ENCODE measurements at places on chromosomes 2 and 18.

- peak; percentile 54 for DNase-seq
Observed at GRCh38 chr2:196783431-196784094, 15.9 kb downstream of the GTF3C3 start.

- DNase-seq, result no peak
Observed at GRCh38 chr18:58662118-58662517, 9.1 kb upstream of the MALT1 start.

DNA sequence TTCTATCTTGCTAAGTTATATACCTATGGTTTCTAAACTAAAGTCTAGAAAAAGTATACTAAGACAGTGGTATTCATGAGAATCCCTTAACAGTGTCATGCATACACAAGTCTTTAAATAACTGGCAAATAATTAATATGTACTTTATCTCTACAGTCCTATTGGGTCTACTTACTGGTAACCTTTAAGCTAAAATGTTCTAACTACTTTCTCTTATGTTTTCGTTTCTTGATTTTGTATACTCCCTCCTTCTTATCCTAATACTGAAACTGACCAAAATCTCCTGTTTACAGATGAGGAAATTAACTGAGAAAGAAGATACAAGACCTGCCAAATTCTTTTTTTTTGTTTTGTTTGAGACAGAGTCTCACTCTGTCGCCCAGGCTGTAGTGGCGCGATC, 74.6 kb downstream of the CCDC88A start:
- DNase-seq, result no peak

GRCh38 chr2:46362667-46363012, 65.4 kb downstream of the EPAS1 start:
- DNase-seq, result no peak

DNA sequence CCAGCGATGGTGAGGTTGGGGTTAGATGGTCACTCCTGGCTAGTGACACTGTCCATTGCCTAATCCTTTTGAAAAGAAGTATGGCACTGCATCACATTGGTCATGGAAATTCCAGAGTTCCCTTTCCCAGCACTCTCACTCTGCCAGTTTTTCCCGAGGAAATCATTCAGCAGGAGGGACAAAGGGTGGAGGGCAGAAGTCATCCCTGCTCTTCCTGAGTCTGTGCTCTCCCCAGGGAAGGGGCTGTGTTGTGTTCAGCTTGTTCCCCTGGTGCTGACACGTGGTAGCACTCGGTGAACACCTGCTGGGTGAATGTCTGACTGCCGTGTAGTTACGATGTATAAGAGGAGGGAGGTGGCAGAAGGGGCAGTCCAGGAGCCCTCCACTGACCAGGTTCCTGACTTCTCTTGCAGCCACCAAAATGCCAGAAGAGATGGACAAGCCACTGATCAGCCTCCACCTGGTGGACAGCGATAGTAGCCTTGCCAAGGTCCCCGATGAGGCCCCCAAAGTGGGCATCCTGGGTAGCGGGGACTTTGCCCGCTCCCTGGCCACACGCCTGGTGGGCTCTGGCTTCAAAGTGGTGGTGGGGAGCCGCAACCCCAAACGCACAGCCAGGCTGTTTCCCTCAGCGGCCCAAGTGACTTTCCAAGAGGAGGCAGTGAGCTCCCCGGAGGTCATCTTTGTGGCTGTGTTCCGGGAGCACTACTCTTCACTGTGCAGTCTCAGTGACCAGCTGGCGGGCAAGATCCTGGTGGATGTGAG, 21.6 kb downstream of the STEAP3 start:
- no peak for DNase-seq

- peak; percentile 43 for DNase-seq
Observed at GRCh38 chr2:29273004-29273684, 157.9 kb downstream of the CLIP4 start.

DNA sequence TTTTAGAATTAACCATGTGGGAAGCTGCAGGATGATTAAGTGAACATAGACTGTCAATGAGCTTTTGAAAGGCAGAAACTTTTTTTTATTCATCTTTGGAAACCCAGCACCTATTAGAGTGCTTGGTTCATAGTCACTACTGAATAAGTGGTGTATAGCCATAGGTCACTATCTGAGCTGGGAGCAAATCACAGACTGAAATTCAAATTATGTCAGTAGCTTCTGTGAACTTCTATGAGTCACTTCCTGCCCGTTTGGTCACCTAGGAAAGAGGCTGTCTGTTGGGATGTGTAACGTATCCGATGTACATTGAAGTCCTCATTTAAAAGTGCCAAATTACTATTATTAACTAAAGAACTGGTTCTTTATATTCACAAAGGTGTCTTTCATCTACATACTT, 20.5 kb upstream of the SLC40A1 start:
- peak; percentile 11 for DNase-seq

- no peak for DNase-seq
Observed at GRCh38 chr2:105621038-105621437, 123.7 kb upstream of the NCK2 start.

DNA sequence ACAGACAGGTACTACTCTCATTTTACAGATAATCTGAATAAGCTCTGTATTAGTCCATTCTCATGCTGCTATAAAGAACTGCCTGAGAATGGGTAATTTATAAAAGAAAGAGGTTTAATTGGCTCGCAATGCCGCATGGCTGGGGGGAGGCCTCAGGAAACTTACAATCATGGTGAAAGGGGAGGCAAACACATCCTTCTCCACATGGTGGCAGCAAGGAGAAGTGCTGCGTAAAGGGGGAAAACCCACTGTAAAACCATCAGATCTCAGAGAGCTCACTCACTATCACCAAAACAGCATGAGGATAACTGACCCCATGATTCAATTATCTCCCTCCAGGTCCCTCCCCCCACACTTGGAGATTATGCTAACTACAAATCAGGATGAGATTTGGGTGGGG, 254.4 kb downstream of the KCNE4 start:
- DNase-seq, result peak; percentile 42

DNA sequence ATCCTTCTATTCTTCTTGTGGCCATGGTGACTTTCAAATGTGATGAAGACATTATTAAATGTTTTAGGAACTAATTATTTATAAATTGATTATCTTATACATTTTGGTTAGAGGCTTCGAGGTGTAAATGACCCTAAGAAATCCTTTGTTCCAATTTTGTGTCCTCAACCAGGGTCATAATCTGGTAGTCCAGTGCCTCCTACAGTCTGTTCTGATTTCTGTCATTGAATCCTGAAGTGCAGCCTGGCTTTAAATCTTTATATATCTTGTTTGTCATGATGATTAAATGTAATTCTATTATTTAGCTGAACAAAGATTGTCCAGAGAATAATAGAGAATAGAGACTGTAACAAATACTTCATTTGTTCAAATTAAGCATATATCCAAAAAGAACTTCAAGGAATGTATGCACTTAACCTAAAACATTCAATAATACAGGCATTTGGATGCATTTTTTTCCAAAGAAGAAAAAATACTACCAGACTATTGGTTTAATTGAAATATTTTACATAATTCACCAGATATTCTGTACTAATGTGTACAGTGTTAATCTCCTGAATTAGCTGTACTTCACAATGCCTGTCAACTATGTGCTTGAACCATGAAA, 89.8 kb downstream of the PRPF40A start:
- peak; percentile 39 for DNase-seq

- DNase-seq, result no peak
Observed at GRCh38 chr2:44598330-44599119, 236.8 kb downstream of the CAMKMT start.

DNA sequence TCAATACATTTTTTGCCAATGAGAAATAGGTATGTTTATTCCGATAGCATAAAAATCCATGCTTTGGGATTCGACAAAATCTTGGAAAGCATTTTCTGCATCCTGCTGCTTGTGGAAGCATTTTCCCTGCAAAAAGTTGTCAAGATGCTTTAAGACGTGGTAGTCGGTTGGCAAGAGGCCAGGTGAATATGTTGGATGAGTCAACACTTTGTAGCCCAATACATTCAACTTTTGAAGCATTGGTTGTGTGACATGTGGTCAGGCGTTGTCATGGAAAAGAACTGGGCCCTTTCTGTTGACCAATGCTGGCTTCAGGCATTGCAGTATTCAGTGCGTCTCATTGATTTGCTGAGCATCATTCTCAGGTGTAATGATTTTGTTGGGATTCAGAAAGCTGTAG, 764.5 kb downstream of the TRIB2 start:
- peak; percentile 75 for DNase-seq

GRCh38 chr2:238457927-238458324, 31.2 kb downstream of the ASB1 start:
- no peak for DNase-seq

DNA sequence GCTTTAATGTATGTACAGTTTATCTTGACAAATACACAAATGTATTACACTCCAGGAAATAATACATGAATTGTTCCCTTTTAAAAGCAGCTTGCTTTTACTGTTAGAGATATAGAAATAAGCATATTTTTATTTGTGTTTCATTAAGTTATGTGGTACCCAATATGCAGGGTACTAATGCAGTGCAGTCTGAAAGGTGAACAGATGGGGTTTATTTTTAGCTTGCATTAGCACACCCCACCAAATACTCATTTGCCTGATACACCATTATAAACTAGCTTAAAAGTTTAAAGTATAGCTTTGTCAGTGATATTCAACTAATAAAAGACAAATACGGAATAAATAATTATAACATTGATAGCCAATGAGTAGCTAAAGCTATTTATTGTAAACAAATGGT, 394.7 kb upstream of the ZNF804A start:
- DNase-seq, result no peak

GRCh38 chr2:228597032-228597431, 415.5 kb upstream of the SPHKAP start:
- DNase-seq, result no peak

- no peak for DNase-seq
Observed at GRCh38 chr2:68505603-68506159, 38.3 kb downstream of the APLF start.

DNA sequence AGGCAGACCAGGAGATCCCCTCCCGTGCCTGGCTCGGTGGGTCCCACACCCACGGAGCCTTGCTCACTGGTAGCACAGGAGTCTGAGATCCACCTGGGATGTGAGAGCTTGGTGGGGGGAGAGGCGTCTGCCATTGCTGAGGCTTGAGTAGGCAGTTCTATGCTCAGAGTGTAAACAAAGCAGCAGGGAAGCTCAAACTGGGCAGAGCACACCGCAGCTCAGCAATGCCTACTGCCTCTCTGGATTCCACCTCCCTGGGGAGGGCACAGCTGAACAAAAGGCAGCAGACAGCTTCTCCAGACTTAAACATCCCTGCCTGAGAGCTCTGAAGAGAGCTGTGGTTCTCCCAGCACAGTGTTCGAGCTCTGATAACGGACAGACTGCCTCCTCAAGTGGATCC, 85.1 kb downstream of the UGP2 start:
- no peak for DNase-seq

GRCh38 chr2:190627448-190628412, 21.2 kb upstream of the NAB1 start:
- no peak for DNase-seq

- no peak for DNase-seq
Observed at GRCh38 chr2:240967681-240968621, 30.5 kb upstream of the SNED1 start.

DNA sequence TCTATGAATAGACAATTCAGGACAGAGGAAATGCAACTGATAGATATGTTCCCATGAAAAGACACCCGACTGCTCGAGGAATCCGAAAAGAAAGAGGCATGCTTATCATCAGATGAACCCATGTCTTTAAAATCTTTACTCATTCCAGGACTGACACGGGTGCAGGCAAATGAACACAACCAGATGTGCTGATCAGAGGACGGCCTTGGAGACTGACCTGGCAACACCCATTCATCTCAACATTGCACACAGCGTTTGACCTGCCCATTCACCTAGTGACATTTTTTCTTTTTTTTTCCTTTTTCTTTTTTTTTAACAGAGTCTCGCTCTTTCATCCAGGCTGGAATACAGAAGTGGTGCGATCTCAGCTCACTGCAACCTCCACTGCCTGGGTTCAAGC, 377.5 kb downstream of the EIPR1 start:
- DNase-seq, result no peak

- DNase-seq, result no peak
Observed at GRCh38 chr2:48566592-48567310, 36.8 kb downstream of the STON1 start.

DNA sequence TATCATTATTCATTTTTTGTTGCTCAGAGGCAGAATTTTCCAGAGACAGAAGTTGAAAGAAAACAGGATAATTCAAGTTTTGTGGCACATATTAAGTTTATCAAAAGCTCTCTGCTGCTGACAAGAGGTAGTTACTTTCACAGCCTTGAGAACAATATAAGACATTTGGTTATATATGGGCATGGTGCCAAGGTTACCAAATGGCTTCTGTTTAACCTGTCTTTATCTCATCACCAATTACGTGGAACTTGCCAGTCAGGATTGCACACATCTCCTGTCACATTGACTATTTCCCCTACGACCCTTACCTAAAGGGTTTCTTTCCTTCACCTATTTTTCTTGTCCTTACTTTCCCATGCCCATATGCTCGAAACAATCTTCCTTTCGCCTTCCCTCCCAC, 35.9 kb downstream of the KLF7 start:
- peak; percentile 25 for DNase-seq

DNA sequence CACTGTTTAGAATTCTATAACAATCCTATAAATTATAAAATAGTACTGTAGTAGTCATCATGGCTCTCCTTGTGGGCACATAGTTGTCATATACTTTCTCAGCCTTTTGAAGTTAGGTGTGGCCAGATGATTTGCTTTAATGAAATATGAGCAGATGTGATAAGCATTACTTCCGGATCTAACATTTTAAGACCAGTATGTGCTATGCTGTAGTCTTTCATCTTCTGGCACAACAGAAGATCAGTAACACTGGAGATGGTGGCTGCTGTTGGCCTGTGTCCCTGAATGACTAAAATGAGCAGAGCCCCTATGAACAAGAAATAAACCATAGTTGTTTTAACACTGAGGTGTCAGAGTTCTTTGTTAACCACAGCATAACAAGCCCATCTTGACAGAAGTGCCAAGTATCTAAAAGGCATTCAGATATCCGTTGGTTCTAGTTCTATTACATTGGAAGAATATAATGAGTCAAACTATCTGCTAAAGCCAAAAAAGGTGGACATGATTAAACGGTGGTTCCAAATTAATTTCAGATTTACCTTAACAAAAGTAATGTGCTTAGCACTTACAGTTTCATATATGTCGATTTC, 6.3 kb downstream of the MEX3C start:
- DNase-seq, result no peak

- DNase-seq, result no peak
Observed at GRCh38 chr2:102042196-102043081, 50.7 kb downstream of the IL1R2 start.

DNA sequence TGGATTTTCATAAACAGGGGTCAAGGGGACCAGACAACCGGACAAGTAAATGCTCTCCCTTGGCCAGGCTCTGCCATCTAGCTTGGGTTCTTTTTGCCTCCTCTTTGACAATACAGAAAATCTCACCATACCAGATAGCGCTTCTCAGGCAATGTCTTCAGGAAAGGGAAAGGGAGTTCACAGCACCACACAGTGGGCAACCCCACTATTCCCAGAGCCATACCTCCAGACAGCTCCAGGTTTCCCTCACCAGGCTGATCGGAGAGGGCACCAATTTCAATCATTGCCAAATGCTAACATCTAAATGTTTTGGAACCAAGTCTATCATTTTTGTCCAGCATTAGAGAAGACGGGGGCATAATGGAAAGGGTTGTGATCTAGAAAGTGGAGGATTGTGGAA, 28.1 kb downstream of the CCDC68 start:
- no peak for DNase-seq
